ENCODE measurements at places on chromosomes 5 and 9. TPM values are rescaled to one million over a fixed set of nuclear protein-coding genes. Genes with fewer than 3 reads are reported as not detected.

The PITX1 gene
- not detected for total RNA-seq

The PRUNE2 gene
- total RNA-seq: 247 TPM

The ADAMTS13 gene
- total RNA-seq: 14.2 TPM

The FCHSD1 gene
- total RNA-seq: 12.8 TPM

The KCNMB1 gene
- 0.41 TPM for total RNA-seq

The IFNB1 gene
- total RNA-seq: not detected

The GDA gene
- total RNA-seq: 77.0 TPM

The OLFM1 gene
- 692 TPM for total RNA-seq

The LVRN gene
- total RNA-seq: 1.6 TPM

The SLC22A5 gene
- 15.5 TPM for total RNA-seq

The NTRK2 gene
- total RNA-seq: 444 TPM

The NLN gene
- total RNA-seq: 27.8 TPM

The DCAF10 gene
- 31.0 TPM for total RNA-seq

The SYK gene
- total RNA-seq: 4.4 TPM

The TAF1L gene
- not detected for total RNA-seq

The MSX2 gene
- total RNA-seq: not detected

The HAVCR2 gene
- total RNA-seq: 5.8 TPM

All from dorsolateral prefrontal cortex (tissue), 122 donors.